ENCODE measurements at places on chromosomes 11 and 22.

- DNase-seq: peak; percentile 78
Observed at GRCh38 chr11:16924826-16925560, 89.2 kb downstream of the PLEKHA7 start.

- DNase-seq: no peak
Observed at GRCh38 chr11:66081505-66081904, 11.4 kb downstream of the PACS1 start.

DNA sequence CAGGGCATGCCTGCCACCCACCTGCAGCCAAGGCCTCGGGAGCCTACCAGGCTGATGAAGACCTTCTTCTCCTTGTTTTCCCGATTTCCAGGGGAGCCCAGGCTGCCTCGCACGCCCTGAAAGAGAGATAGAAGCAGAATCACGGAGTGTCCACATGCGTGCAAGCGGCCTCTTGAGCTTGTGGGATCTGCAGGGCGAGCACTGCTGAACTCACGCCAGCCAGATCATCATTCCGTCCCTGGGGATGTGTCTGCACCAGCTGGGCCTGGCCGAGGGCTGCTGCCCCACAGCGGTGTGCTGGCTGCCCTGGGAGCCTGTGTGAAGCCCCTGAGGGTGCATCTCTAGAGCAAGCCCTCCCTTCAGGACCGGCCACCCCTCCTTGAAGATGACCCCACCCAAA lies 17.9 kb downstream of the USH1C start:
- DNase-seq: no peak

DNA sequence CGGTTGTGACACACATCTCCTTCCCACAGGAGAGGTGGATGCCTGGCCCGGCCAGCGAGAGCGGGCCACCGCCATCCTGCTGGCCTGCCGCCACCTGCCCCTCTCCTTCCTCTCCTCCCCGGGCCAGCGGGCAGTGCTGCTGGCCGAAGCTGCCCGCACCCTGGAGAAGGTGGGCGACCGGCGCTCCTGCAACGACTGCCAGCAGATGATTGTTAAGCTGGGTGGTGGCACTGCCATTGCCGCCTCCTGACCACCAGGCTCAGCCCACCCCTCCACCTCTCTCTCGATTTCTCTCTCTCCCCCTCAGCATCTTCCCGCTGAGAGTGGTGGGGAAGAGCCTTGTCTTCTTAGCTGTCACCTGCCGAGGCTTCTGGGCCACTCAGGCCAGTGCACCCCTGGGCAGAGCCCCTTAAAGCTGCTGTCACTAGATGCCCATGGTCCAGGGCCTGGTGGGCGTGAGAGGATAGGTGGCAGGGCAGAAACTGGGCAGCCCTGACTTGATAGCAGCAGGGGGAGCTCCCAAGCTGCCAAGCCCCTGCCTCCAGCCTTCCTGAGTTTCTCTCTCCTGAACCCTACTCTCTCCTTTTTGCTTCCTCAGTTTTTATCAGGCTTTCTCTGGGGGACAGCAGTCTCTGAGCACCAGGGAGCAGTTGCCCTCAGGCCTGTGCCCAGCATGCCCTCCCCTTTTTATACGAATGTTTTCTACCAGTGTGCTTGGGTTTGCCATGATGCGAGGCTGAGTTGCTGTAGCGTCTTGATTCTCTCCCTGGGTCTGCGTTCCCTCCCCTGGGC lies 9.3 kb downstream of the SHISA8 start:
- no peak for DNase-seq

DNA sequence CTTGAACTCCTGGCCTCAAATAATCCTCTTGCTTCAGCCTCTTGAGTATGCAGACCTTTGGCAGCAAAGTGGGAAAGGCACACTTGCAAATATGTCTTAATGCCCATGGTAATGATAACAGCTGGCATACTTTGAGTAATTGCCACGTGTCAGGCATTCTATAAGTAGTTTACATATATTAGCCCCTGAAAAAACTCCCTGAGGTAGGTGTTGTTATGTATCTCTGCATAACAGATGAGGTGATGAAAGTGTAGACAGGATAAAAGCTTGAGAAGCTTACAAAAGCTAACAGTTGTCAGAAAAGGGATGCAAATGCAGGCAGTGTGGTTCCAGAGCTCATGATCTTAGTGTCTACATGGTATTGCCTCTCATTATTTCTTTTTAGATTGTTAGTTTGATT lies 291.1 kb upstream of the C11orf87 start:
- DNase-seq: no peak

DNA sequence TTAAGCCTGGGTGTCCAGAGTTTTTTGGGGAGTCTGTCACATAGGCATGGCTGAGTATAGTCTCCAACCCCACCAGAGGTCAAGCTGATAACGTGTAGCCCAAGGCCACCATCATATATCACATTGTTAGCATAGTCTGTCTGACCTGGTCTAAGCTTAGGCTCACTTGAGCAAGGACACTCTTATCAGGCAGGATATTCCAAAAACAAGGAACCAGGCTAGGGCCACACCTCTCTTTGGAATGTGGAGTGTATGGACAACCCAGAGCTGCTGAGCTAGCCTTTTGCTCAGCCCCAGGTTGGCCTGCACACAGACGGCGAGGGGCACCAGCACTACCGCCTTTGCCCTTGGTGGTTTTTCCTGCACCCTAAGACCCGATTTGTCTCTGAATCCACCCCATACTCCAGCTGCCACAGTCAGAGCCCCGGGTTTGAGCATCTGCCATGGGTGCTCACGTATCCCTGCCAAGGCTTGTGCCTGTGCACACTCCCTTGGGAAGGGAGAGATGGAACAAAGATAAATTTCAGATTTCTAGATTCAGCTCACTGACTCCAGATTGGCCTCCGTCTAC lies 7.2 kb downstream of the SNAP29 start:
- peak; percentile 43 for DNase-seq

GRCh38 chr11:1884303-1884700 lies 7.4 kb downstream of the PRR33 start:
- no peak for DNase-seq

- no peak for DNase-seq
Observed at GRCh38 chr22:20110359-20110985, 5.4 kb upstream of the RANBP1 start.

DNA sequence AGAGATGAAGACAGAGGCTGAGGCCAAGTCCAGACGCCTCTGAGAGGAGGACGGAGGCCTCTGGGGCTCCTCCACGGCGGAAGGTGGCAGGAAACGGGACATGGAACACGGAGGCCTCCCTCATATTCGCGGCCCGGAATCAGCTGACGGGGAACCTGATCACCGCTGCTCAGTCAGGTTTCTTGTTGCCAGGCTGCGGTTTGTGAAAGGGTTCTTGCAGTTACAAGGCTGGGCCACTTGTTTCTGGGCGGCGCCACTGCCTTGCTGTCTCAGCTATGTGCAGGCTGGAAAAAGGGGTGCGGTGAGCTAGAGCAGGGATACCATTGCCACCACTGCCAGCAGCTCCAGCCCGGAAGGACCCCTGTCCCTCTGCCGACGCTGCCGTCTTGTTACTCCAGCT lies 10.0 kb upstream of the MMP1 start:
- DNase-seq: no peak

GRCh38 chr11:83054904-83055380 lies 16.8 kb downstream of the RAB30 start:
- no peak for DNase-seq

DNA sequence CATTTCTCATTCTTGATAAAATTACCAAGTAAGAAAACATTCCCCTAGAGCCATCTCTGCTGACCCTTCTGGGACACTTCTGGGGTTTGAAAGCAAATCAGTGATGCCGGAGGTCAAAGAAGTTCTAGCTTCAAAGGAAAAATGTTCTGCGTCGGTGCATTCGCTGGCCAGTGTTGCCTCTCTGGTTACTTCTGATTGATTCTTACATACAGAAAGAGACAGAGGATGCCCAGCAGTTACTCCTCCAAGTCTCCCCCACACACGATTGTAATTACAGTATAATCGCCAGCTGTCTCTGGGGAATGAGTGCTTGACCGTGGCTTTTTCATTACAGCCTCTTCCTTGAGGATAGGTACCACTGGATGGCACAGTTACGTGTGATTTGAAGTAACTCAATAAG lies 150.9 kb downstream of the SNX19 start:
- no peak for DNase-seq

DNA sequence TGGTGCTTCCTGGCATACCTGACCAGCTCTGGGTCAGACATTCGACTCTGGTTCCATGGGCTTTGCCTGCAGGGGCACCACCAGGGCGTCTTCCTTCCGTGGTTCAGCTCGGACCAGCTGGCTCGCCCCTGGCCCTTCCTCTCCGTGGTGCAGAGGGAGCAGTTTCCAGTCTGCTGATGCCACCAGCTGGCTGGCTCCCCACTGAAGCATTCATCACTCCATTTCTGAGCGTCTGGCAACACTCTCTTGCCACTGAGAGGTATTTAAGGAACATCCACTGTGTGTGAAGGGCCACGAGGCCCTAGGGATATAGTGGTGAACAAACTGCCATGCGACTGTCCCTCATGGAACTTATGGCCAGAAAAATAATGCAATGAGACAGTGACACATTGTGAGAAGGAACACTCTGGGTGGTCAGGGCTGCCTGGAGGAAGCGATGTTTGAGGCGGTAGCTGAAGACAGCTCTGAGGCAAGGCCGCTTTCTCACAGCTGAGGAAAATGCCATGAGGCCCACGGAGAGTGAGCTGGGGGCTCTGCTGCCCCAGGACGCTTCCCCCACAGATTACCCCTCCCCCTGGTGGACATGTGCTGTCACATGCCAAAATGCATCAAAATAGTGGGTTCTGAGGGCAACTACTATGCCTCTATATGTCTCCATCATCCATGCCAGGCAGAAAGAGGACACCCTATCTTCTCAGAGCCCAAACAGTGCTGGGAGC lies 44.9 kb upstream of the ARFGAP3 start:
- DNase-seq: no peak

DNA sequence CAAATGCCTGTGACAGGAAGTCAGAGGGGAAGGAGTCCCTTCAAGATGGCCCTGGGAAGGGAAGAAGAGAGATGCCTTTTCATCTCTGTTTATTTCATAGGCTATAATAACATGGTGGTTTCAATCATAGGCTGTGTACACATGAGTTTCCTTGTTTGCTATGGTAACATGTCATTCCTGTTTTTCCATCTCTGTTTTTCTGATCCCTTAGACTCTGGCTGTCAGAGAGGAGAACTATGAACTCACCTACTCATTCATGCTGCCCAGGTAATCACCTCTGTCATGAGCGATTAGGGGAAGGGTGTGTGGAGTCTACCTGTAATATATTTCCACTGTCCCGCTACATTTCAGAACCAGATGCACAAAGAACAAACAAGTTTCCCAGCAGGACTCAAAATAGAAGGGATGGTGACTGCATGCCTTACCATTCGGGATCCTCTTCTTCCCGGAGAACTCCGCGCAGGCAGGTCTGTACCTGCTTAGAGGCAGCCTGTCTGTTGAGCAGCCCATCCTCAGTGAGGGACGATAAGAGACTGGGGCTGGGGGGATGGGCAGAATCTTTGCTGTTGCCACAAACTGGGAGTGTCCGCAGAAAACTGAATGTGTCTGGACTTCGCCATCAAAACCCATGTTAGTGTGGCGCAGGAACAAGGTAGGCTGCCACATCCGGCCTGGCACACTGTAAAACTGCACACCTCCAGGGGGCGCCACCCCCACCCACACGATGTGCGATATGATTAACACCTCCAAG lies 7.1 kb upstream of the PEX26 start:
- DNase-seq: no peak

DNA sequence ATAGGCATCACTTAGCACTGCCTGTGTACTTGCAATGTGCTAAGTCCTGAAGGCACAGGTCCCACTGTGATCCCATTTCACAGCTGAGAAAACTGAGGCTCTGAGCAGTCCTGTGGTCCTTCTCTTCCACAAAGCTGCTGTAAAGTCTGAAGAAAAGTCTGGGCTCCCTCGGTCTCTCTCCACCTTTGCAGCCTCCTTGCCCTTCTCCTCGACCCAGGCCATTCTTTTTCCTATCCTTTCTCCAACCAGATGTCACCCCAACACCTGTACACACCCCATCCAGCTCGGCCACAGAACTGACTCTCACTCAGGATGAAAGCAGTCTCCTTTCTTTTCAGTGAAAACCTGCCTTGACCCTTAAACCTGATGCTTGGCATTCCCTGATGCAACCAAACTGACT lies 42.6 kb upstream of the SYT13 start:
- DNase-seq: no peak

- DNase-seq: no peak
Observed at GRCh38 chr11:131912134-131912533, 541.7 kb downstream of the NTM start.

- DNase-seq: peak; percentile 37
Observed at GRCh38 chr11:130070109-130070845, 583 bp downstream of the APLP2 start.

DNA sequence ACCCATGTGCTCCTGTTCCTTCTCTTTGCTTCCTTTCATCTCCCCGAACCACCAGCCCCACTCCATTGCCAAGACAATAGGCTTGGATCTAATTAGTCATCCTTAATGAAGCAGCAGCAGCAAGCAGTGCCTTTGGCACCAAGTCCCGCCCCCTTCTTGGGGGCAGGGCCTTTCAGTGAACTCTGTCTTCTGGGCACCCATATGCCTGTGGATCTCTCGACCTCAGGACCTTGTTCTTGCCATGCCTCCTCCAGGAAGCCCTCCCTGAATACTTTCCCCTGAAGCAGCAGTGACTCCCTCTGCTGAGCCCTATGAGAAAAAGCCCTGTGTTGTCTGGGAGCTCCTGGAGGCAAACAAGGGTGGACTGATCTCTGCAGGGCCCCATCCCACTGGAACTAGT lies 32.1 kb downstream of the ARHGEF17 start:
- no peak for DNase-seq

DNA sequence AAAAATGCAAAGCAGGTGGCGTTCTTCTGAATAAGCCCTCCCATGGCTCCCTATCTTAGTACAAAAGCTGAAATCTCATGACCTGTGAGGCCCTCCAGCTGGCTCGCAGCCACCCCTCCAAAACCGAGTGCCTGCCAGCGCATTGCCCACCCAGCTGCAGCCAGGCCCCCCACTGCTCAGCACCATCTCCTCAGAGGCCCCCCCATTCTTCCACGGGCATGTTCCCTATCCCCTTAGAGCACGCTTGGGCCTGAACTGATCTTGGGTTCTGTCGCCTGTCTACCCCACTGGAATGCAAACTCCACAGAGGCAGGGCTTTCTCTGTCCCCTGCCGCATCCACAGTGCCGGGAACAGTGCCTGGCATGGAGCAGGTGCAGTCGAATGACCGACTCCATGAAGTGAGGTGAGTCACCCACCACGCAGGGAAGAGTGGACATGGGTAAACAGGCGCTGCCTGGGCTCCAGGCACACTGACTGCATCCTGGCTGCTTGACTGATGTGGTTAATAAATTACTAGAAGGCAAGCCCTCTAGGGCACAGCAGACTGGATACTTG lies 11.3 kb upstream of the EFCAB6 start:
- DNase-seq: no peak

- DNase-seq: no peak
Observed at GRCh38 chr11:63869683-63870082, 30.8 kb downstream of the MARK2 start.

DNA sequence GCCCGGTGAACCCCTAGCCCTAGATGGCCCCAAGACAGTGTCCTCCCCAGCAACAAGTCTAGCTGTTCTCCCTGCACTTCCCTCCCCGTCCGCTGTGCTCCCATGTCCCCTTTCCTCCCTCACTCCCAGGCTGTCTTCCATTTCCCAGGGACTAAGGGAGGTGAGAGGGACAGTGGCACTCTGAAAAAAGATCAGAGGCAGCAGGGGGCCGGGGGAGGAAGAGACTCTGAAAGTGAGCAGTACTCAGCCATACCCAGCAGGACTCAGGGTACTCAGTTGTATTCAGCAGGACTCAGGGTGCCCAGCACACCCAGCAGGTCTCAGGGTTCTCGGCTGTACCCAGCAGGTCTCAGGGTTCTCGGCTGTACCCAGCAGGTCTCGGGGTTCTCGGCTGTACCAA lies 48.4 kb upstream of the THY1 start:
- no peak for DNase-seq
